ENCODE measurements at places on chromosomes 3 and 15.

DNA sequence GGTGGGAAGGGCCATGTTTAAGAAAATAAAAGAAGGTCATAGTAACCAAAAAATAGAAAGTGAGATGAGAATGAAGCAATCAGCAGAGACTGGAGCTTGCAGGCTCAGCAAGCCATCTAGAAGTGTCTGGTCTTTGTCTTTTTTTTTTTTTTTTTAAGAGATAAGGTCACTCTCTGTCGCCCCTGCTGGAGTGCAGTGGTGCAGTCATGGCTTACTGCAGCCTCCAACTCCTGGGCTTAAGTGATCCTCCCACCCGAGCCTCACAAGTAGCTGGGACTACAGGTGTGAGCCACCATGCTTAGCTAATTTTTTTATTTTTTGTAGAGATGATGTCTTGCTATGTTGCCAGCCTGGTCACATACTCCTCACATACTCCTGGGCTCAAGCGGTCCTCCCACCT lies 36.2 kb downstream of the GXYLT2 start:
- DNase-seq: no peak

DNA sequence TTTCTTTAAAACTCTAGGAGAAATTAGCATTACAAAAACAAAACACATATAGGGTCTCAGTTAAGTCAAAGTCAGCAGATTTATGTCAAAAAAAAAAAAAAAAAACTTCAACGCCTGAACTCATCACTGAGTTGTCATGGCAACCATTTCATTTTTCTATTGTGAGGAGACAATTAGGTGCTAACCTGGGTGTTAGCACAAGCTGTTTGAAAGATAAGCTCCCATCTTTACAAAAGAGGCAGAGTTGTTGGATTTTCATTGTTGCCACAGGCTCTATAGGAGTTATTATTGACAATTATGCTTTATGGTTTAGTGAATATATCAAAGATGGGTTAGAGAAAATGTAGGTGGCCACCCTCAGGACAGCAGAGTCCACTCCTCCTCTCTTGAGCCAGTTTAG lies 806.9 kb downstream of the GRM7 start:
- DNase-seq: no peak

DNA sequence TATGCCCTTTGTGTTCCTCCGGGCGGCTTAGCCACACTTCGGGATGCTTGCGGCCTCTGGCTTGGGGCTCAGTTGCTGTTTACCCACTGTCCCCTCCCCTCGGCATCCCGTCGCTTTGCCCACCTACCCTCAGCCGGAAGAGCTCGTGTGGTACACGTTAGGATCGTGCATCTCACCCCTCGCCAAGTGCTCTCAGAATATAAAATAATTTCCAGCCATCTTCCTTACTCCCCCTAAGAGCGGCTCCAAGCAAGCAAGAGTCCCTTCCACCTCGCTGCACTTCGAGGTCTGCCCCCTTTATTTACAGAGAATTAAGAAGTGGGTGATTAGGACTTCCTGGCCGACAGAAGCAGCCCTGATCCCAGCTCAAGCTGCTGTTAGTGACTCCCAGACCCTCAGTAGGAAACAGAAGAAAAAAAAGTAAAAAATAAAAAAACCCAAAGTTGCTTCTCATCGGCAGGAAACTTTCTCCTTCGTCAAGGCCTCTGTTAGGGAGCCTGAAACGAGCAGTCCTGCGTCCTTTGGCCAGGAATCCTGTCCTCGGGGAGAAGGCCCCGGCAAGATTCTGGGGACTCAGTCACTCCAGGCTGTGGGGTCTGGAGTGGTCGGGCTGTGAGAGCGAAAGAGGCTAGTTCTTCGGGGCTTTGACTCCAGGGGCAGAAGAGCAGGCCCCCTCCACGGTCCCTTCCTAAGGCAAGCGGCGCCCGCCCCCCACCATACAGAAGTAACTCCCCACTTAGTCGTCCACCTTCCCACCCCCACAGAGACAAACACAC lies 3.0 kb downstream of the MEIS2 start:
- DNase-seq: peak; percentile 45

GRCh38 chr15:42994546-42994945 lies 74.0 kb upstream of the TTBK2 start:
- peak; percentile 84 for DNase-seq

DNA sequence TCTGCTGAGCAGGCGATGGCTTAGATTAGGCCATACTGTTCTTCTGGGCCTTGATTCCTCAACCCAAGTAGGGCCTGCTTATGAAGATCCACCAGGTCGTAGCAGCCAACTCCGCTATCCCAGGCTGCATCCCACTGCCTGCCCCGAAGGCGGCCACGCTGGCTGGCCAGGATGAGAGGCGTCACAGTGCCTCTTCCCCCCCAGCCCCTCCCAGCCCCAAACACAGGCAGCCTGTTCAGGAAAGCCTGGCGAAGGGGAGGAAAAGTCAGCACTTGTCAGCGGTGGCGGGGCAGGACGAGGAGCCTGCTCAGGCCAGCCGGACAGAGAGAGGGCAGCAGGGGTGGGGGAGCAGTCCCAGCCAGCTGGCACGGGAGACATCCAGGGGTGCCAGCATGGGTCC lies 11.2 kb downstream of the PTH1R start:
- no peak for DNase-seq

DNA sequence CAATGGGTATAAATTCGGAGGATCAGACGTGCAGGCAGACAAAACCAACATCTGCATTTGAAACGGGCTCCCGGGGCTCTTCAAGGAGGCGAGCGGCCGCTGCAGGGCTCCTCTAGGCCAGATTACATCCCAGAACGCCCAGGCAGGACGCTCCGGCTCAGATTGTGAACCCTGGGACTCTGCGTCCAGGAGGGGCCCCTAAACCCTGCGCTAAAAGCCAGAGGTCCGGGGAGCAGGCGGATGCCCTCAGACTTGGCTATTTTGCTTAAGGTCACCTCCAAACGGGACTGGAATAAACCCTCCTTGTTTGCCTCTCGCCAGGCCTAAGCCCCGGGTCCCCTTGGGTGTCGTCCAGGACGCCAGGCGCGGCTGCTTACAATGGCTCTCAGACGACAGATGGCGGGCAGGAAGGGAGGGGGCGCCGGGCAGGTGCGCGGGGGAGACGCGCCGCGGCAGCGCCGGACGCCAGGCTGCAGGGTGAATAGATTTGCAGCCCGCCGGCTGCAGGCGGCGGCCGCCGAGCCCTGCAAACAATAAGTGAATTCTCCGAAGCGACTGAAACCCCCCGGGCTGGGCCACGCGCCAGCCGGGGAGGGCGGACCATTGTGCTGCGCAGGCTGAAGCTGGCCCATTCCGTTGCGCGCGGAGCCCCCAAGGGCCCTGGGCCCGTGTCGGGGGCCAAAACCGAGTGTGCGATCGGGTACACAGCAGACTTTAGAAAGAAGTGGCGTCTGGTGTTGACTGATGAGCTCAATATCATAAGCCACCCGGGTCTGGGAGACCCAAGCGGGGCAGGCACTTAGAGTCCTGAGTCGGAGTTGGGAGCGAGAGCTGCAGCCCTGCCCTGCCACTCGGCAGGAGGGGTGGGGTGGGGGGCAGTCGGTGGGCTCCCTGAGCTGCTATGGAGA lies 32.3 kb upstream of the AMOTL2 start:
- no peak for DNase-seq

GRCh38 chr3:9403463-9403862 lies 6.0 kb downstream of the SETD5 start:
- DNase-seq: no peak

GRCh38 chr3:42276141-42277132 lies 10.5 kb upstream of the CCK start:
- DNase-seq: no peak

DNA sequence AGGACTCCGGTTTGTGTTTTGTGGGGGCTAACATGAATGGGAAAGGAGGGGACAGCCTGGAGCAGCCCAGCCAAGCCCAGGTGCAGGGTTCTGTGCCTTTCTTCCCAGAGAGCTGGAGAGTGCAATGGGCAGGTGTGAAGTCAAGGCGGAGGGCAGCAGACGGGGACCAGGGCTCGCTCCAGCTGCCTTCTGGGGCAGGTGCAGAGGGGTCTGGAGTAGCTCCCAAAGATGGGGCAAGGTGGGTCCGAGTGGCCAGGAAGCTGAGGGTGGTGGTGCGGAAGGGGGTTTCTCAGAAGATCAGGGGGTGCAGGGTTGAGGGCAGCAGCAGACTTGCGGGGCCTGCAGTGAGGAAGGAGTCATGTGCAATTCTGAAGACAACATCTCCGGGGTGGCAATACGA lies 158.9 kb downstream of the NSMCE3 start:
- no peak for DNase-seq

- DNase-seq: peak; percentile 64
Measured at GRCh38 chr15:49286649-49287404, 116.8 kb downstream of the GALK2 start.

DNA sequence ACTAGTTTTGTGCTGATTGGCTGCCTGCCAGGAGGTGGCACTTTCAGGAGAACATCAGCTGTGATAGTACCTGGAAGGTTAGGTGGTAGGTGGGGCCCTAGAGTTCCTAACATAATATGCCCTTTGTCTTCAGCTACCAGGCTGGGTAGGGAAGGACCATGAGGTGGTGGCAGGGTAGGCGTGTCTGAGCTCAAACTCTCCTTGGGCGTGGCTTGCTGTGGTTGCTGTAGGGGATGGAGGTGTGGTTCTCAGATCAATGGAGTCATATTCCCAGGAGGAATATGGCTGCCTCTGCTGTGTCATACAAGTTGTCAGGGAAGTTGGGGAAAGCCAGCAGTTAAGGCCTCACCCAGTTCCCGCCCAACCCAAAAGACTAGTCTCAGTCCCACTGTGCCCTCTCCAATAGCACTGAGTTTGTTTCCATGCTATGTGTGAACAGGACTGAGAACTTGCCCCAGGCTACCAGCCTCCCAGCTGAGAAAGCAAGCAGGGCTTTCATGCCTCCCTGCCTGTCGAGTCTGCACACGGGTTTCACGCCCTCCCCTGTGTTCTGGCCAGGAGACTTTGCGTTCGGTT lies 107.7 kb downstream of the CHCHD4 start:
- no peak for DNase-seq

DNA sequence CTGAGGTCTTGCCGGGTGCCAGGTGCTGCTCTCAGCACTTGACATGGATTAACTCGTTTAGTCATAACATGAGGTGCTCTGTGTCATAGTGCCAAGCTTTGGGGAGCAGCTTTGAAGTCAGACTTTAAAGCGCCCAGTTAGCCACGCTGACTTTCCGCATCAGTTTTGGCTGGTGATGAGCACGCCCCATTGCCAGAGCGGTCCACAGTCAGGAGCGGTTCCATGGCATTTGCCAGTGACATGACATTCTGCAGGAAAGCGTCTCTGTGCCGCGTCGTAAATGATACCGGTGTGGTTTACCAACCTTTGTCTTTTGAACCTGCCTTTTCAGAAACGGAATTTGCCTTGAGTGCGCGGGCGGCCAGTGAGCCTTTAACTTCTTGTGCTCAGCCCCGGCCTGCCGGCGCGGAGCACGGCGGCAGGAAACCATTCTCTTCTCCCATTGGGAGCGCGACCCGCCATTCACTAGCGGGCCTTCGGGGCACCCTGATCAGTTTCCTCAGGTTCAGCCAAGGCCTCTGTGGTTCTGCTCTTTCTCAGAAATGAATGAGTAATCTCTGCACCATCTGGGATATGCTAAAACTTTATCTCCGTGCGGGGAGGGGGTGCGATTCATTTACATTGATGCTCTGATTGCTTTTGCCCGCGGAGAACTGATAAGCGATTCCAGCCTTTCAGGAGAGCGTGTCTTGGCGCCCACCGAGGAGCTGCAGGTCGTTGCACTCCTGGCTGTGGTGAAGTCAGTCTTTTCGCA lies 1.7 kb upstream of the SLC2A2 start:
- DNase-seq: peak; percentile 97

DNA sequence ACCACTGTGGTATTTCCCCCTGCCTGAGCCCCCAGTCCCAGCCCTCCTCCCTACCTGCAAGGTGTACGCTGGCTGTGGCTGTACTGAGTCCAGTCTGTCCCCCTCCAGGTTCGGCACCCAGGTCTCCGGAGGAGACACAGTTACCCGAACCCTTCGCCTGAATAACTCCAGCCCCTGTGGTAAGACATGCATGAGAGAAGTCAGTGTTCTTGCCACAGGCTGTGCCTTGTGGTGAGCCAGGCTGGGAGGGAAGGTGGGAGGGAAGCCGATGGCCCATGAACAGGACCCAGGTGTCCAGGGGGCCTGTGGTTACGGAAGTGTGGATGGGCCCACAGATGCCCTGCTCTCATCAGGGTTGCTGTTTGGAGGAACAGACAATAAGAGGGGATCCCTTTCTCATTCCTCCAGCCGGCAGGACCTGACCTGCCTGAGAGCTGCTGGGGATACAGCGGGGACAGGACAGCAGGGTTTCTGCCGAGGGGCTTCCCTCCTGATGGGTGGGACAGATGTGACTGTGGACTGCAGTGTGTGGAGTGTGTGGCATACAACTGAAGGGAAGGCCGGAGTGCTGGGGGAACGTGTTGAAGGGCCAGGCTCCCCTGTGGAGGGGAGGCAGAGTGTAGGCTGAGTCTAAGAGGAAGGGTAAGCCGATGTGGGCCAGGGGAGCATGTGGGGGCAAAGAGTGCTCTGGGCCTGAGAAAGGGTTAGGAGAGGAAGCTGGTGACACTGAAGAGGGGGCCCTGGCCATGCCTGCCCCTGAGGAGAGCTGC lies 21.9 kb downstream of the ACAA1 start:
- no peak for DNase-seq

DNA sequence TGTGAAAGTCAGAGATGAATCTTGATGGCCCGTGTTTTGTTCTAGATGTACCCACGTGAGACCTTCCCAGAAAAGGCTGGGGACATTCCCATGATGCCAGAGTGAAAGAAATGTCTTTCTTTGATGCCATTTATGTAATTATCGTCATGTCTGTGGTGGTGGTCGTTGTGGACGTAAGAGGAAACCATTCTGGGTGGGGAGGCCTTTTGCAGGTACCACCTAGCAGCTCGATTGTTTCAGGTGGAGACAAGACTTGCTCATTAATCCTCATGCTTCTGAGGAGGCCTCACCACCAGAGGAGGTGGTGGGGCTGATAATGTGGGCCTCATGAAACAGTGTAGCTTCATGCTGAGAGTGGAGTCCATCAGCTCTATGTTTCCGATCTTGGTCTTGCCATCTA lies 58.1 kb upstream of the USP3 start:
- DNase-seq: no peak

DNA sequence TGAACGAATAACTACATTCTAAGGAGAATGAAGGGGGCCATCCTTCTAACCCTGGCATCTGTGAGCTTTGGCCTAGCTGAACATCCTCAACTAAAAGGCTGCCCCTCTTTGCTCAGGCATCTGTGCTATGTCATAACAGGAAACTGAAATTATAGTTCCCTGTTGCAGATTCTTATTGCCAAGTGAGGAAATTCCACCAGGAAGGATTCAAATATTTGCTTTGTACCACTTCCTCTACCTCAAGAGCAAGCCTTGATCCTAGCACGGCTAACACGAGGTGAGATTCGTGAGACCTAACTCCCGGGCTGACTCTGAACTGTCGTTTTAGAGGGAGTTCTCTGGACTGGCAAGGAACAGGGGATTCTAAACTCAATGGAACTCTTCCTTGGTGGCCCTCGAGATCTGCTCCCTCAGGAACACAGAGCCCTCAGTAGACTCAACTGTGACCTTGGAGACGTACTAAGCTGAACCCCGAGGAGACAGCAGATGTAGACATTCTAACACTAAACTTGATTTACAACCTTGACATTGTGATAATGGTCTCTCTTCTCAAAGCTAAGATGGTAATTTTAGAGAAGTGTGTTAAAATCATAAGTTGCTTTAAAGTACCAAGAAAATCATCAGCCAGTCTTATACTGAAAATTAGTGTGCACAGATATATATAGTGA lies 4.2 kb downstream of the SPG21 start:
- DNase-seq: peak; percentile 59

GRCh38 chr3:184325715-184326369 lies 11.4 kb downstream of the EIF4G1 start:
- no peak for DNase-seq

- peak; percentile 90 for DNase-seq
Measured at GRCh38 chr15:73956743-73957135, 30.5 kb downstream of the LOXL1 start.

GRCh38 chr3:49298511-49298910 lies 21.5 kb upstream of the C3orf62 start:
- DNase-seq: no peak

- no peak for DNase-seq
Measured at GRCh38 chr3:70647094-70647493, 334.7 kb upstream of the MDFIC2 start.
